ENCODE measurements at places on chromosomes 2 and 18.

GRCh38 chr2:84969511-84970209 is 1.3 kb upstream of the KCMF1 start:
- DNase-seq, result no peak

- DNase-seq, result no peak
Measured at GRCh38 chr2:239214725-239215124, 186.1 kb downstream of the HDAC4 start.

- no peak for DNase-seq
Measured at GRCh38 chr2:121648206-121649148, 785 bp downstream of the CLASP1 start.

GRCh38 chr18:45890606-45891005 is 65.1 kb downstream of the SIGLEC15 start:
- DNase-seq, result no peak

DNA sequence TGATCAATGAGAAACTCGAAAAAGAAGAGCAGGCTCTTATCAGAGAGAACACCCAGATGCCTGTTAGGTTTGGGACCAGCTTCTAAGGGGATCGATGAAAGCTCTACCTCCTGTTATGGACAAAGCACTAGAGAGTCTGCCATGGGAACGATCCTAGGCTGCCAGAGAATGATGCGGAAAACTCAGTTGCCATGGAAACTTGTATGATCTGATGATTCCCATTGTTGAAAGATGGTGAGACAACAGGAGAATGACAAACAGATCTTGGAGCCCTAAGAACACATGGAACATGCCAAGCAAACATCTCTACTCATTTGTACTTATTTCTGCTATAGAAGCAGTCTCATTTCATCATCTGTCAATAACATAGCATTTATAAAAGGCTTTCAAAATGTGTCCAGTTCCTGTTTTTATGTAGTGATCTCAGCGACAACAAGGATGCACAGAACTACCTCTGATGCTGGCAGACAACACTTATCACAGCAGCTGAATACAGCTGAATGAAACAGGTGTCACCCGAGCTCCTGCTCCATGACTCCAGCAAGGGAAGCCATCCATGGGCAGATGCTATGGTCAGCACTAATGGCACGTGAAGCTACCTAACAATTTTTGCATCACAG is 59.6 kb downstream of the NCKAP5 start:
- DNase-seq, result no peak

Data from non-pigmented ciliary epithelial cell (primary cell).